ENCODE measurements at places on chromosomes 4 and X.

GRCh38 chrX:108558217-108558616 is 118.6 kb downstream of the COL4A5 start:
- no peak for DNase-seq

- DNase-seq, result no peak
Observed at GRCh38 chr4:148061795-148062194, 329.9 kb downstream of the ARHGAP10 start.

- no peak for DNase-seq
Observed at GRCh38 chr4:140092094-140092851, 61.7 kb downstream of the MAML3 start.

DNA sequence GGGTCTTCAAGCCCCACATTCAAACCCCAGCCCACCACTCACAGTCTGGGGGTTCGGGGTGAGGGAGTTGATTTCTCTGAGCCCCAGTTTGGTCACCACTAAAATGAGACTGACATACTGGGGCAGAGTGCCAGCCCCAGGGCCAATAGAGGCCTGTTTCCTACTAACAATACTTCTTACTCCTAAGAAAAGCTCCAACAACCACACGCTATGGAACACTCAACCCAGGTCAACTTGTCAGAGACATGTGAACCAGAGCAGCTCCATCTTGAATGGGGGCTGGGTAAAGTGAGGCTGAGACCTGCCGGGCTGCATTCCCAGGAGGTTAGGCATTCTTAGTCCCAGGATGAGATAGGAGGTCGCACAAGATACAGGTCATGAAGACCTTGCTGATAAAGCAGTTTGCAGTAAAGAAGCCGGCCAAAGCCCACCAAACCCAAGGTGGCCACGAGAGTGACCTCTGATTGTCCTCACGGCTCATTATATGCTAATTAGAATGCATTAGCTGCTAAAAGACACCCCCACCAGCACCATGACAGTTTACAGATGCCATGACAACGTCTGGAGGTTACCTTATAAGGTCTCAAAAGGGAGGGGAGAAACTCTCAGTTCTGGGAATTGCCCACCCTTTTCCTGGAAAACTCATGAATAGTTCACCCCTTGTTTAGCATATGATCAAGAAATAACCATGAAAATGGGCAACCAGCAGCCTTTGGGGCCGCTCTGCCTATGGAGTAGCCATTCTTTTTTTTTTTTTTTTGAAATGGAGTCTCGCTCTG is 26.6 kb upstream of the HTRA3 start:
- DNase-seq, result no peak

- DNase-seq, result no peak
Observed at GRCh38 chrX:44483965-44484606, 58.6 kb downstream of the FUNDC1 start.
